Chondrocyte (in vitro differentiated cells): ENCODE measurements at places on chromosomes 4 and X. TPM values are rescaled to one million over a fixed set of nuclear protein-coding genes. Genes with fewer than 3 reads are reported as not detected.

DNA sequence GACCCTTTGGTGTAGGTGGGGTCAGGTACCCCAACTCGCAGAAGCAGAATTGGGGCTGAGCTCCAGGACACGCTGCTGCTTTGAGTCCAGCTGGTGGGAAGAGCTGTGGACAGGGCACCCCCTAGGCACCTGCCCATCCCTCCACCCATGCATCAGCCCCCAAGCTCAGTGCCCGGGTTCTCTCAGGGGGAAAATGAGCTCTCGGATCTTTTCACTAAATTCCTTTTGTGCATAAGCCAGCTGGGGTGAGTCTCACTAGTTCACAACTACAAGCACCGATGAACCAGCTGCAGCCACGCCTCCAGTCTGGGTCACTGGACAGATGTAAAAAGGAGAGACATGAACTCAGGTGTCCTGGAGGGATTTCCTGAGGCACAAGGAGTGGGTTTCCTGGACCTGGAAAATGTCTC lies 286.8 kb downstream of the CRLF2 start:
- no peak for DNase-seq

DNA sequence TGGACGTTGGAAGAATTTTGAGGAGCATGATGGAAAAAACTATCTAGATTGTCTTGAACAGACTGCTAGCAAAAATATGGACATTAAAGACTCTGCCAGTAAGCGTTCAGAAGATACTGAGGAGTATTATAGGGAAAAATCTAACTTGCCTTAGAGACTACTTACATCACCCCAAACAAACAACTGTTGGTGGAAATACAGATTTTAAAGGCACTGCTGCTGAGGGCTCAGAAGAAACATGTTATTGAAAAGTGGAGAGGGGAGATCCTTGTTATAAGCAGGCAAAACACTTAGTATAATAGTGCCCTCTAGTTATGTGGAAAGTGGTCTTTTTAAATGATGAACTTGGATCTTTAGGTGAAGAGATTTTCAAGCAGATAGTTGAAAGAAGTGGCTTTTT lies 29.2 kb downstream of the MAD2L1 start:
- no peak for DNase-seq

DNA sequence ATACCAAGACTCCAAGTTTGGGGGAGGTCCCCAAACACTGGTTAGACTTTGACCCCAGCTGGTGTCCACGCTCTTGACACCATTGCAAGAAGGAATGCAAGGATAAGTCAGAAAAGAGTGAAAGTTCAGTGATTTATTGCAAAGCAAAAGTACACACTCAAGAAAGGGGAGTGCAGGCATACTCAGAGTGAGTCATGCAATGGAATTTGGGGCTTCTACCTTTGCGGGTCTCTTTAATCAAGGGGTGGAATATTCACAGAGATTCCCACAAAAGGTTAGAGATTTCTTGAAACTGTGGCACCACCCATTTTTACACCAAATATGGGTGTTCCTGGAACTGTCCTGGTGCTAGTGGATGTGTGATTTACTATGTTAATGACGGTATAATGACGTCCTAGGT lies 5.2 kb upstream of the SMIM10L2A start:
- no peak for DNase-seq

Gene USP27X
- total RNA-seq: 2.8 to 3.4 TPM (median 3.2 TPM) in 3 replicates

- DNase-seq: no peak
These were observed 16.7 kb upstream of the CXorf38 start for GRCh38 chrX:40663880-40664630.

DNA sequence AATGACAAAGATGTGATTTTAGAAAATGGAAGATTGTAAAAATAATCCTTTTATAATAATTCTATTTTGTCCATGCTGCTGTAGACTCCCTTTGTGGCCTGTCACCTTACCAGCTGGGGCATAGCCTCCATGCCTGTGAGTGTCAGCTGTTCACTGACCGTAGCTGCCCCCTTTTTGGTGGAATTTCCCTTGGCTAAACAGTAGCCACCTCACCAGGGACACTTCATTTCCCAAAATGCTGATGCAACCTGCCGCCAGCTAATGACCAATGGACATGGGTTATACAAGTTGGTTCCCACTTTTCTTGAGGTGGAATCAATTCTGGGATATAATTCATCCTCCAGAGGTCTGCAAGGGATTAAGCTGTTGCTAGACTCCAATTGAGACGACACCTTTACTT lies 368.4 kb downstream of the PRDM5 start:
- DNase-seq: no peak

GRCh38 chrX:48945517-48946348 lies 11.7 kb downstream of the OTUD5 start:
- no peak for DNase-seq

Gene XIAP
- 40.1 to 47.8 TPM (median 44.7 TPM) in 3 replicates for total RNA-seq

- no peak for DNase-seq
These were observed 78.0 kb downstream of the NAA11 start for GRCh38 chr4:79247695-79248394.

Gene SYTL4
- 5.3 to 10.8 TPM (median 5.9 TPM) in 3 replicates for total RNA-seq

Gene PHEX
- total RNA-seq: 0.97 to 1.2 TPM (median 1.1 TPM) in 3 replicates
